ENCODE measurements at places on chromosomes 3 and 15.

DNA sequence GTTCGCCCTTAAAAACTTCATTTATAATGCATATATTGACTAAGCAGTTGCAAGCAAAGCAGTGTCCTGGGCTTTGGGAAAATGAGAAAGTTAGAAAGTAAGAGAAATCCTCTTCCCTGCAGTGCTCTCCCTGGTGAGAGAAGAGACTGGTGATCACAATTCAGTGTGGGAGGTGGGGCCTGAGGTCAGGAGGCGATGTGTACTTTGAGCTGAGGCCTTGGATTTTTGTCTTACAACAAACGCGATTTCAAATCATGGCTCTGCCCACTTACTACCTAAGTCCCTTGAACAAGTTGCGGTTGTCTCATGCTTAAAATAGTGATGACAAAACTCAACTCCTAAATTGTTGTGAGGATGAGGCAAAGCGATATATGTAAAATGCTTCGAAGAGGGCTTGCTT, 316.3 kb upstream of the NECTIN3 start:
- DNase-seq, result no peak

DNA sequence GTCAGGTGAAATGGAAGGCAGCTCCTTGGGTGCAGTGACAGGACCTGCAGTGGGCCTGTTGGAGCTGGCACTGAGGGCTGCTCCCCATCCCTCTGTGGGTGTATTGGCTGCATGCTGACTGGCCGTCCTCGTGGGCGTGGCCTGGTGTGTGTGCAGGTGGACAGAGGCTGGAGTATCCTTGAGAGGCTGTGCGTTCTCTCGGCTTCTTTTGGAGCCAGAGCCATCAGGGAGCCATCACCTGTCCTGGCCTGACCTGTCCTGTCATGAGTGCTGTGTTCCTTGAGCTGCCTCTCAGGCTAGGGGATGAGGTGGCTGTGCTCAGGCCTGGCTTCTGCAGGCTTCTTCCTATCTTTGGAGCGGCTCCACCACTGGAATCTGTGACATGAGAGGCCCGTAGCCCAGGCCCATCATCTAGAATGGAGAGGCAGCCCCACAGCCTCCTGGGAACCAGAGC, 61.5 kb downstream of the APBA2 start:
- no peak for DNase-seq

DNA sequence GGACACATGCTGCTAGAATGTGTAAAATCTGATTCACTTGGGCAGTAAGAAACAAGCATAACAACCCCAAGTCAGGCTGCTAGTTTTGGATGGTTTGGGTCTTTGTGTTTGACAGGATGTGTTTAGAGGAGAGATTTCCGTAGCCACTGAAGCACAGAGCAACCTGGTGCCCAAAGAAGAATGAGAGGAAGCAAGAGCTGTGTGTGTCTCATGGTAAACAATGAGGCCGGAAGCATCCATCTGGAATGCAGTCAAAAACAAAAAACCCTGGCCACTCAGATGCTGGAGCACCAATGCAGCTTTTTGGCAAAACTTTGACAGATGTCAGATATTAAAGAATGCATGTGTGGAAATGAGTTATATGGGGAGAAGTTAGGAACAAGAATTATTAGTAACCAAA, 39.4 kb upstream of the SNRK start:
- DNase-seq, result no peak

- DNase-seq, result no peak
Measured at GRCh38 chr3:170154569-170155143, 26.9 kb downstream of the PHC3 start.

DNA sequence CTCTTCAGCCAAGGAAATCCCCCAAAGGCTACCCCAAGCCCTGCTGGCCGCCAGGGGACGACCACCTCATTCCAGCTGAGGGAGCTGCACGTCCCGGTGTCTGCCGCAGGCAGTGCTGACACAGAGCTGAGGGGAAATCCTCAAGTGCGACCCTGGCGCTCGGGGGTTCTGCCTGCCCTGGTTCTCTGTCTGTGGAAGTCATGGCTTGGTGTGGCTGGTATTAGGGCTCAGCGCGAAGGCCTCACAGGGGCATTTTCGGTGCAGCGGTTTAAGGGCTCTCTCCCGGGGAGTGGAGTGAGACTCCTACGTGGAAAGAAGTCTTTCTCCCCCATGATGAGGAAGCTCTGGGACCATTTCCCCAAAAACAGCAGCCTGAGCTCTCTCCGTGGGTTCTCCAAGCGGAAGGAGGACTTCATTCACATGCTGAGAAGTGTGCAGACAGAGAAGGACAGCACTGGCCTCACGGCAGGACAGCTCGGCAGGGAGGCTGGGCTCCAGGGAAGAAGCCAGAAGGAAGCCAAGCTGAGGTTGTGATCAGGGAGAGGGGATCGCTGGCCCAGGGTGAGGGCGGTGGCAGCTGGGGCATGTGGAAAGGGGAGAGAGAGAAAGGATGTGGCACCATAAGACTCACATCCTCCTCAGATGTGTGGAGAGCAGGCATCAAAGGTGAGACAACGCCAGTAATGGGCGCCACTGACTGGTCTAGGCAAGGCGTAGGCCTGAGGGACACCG, 48.6 kb downstream of the KLF15 start:
- DNase-seq, result no peak

DNA sequence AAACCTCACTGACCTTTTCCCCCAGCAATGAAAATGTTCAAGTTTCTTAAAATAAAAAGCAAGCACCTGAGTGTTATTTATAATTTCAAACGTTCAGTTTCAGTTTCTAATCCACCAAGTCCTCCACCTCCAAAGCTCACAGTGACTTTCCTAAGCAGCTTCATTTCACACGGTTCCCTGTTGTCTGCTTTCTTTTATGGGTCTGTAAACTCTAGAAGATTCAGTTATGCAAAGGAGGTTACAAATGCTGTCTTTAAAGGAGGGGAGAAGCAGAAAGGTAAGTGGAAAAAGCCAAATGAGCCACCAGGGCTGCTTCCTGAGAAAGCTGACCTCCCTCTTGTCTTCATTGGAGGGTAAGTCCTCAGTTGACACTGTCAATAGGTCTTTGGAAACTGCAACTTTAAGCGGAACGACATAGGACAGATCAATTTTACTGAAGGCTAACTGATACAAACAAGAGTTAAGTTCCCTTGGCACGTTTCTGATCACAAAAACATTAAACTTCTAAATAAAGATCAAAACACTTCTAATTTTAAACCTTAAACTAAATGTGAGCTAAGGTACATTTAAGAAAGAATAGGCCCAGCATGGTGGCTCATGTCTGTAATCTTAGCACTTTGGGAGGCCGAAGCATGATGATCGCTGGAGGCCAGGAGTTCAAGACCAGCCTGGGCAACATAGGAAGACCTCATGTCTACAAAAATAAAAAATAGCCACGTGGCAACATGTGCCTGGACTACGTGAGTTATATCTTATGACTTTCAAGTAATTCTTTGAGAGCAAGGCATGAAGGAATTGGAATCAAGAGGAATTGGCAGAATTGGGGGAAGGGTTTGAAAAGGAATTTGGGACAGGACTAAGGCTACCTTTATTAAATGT, 151.9 kb upstream of the UBE2E1 start:
- DNase-seq, result no peak

Measured in T-helper 2 cell (primary cell).